NCI-H69 (cell line): ENCODE measurements at places on chromosomes 13 and 19.

GRCh38 chr13:99357131-99357596 is 50.0 kb upstream of the GPR183 start:
- DNase-seq: no peak

GRCh38 chr13:26962671-26963070 is 202.1 kb upstream of the GPR12 start:
- DNase-seq: no peak

DNA sequence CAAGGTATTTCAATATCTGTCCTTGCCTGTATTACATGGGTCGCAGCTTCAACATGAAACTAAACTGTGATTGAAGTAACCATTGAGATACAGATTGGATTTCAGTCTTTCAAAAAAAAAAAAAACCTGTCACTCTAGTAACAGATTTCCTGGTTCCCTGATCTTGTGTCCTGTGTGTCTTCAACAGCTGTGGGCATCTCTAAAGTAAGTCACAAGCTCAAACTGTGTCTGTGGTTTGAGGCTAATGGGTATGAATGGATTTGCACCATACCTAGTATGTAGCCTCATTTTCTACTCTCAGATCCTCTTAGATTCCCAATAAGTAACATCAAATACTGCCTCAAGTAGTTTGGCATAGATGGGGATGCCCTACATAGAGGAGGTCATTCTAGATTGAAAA is 300.1 kb downstream of the COG6 start:
- DNase-seq: no peak

DNA sequence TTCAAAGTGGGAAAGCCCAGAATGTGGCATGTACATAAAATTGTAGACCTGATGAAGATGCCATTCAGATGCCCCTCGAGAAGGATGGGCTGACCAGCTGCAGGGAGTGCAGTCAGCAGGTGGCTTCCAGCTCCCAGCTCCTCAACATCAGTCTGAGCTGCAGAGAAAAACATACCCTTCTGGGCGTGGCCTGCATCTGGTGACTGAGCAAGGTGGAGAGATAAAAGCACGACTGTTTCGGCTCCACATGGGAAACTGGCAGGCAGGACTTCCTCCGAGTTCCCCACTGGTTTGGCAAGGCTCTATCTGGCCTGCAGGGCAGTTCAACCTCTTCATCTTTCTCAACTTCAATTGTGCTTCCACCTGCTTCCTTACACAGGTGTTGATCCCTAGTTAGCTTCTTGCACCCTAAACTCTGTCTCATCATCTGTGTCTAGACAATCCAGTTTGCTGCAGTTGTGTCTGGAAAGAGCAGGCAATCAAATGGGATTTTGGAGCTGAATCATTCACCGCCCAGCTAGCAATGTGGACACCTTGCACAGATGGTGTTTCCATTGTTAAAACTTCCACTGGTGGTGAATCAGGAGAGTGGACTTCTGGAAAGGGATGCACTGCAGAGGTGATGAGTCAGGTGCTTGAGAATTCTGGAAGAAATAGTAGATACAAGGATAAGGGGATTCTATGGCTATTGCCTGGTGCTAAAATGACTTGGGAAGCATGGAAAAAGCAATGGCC is 56.8 kb downstream of the POLR1D start:
- DNase-seq: peak; percentile 77

- no peak for DNase-seq
These were observed 117.1 kb upstream of the TSC22D1 start for GRCh38 chr13:44693156-44693764.

DNA sequence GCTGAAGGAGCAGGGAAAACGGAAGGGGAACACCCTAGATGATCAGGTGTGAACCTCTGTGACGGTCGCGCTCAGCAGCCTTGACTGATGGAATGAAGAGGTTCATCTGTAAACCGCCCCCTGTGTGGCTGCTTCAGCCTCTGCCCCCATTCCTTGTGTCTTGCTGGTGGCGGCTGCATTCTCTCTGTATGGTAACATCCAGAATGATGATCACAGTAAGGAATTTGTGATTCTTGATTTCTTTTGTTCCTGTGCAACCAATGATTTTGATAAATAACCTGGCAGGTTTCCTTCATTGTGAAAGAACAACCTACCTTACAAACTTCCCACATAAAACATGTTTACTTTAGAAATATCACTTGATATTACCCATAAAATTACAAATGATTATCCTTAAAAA is 118.7 kb upstream of the MCF2L start:
- peak; percentile 26 for DNase-seq

GRCh38 chr13:113968463-113969310 is 5.2 kb downstream of the C13orf46 start:
- no peak for DNase-seq

- DNase-seq: no peak
These were observed 161.6 kb downstream of the PAN3 start for GRCh38 chr13:28299916-28300315.

DNA sequence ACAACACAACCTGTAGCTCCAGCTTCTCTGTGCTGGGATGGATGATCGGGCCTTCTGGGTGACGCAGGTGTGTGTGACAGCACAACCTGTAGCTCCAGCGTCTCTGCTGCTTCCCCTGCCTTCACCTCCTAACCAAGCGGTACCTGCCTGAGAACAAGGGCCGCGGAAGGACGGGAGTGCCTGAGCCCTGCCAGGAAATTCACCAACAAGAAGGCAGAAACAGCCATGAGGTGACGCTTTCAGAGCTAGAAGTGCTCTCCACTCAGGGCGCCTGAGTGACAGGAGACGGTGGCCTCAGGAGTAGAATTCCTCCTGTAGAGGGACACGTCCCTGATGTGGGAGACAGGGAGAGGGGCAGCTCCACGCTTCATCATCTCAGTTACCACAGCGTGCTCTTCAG is 17.4 kb downstream of the ZNF331 start:
- DNase-seq: no peak

- no peak for DNase-seq
These were observed 3.5 kb downstream of the FOSB start for GRCh38 chr19:45471111-45471930.

DNA sequence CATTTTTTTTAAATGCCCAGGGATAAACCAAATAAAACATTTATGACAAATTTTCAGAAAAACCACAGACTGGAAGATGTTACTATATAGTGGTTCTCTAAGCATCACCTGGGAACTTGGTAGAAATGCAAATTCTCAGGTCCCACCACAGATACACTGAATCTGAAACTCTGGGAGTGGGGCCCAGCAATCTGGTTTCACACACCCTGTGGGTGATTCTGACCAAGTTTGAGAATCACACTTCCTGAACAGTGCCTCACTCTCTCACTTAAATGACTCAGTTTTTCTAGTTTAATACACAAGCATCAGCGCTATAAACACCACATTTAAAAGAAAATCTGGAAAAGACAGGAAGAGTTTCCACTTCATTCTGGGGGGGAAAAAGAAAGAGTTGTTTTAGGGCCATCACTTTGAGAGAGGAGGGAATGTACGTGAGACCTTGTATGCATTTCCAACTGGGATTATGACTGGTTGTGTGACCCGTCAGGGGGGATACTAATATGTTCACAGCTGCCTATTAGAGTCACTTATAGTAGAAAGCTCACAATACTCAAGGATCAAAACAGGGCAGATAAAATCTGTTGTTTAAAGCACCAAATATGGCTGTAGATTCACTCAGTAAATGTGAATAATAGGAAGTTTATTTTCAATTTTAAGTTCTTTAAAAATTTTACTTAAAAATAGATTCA is 567.7 kb downstream of the GPC6 start:
- no peak for DNase-seq

GRCh38 chr13:49733181-49733951 is 42.1 kb upstream of the EBPL start:
- DNase-seq: no peak

- peak; percentile 25 for DNase-seq
These were observed 1005.5 kb downstream of the PCDH9 start for GRCh38 chr13:66224663-66225062.

GRCh38 chr13:113880651-113881611 is 17.1 kb upstream of the GAS6 start:
- no peak for DNase-seq

GRCh38 chr19:35509018-35509652 is 4.3 kb downstream of the DMKN start:
- DNase-seq: peak; percentile 58

DNA sequence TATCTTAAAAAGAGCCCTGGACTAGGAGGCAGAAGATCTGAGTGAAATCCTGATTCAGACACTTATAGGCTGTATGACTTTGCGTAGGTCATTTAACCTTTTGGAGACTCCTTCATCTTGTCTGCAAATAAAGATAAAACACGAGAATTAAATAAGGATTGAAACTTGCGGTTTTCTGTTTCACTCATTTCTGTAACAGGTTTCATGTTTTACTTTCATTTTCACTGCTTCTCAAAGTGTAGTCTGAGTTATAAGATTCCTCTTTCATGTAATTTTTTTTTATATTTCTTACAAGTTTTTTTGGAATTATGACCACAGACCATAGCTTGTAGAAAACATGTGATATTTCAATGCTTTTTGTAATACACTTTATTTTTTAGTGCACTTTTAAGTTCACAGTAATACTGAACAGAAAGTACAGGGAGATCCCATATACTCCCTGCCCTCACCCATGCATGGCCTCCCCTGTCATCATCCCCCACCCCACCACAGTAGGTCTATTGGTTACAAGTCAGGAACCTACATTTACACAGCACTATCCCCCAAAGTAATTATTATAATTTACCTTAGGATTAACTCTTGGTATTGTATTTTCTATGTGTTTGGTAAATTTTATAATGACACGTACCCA is 174.6 kb downstream of the ITGBL1 start:
- DNase-seq: peak; percentile 68

DNA sequence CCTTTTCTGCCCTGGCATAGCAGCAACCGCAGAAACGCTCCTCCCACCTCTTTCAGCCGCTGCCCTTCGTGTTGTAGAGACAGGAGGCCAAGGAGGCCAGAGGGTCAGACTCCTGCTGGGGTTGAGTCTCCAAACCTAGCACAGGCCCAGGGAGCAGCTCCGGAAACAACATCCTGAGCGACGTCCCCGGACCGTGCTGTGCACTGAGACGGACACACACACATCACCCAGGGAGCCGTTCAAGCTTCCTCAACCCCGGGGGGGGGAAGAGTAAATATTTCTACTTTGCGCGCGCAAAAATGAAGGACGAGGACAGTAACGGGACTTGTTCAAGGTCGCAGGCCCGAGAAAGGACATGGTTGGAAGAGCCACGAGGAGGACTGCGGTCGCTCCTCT is 657 bp downstream of the ZNF550 start:
- DNase-seq: peak; percentile 54

- DNase-seq: peak; percentile 75
These were observed 52.0 kb upstream of the C13orf46 start for GRCh38 chr13:114025714-114026431.

DNA sequence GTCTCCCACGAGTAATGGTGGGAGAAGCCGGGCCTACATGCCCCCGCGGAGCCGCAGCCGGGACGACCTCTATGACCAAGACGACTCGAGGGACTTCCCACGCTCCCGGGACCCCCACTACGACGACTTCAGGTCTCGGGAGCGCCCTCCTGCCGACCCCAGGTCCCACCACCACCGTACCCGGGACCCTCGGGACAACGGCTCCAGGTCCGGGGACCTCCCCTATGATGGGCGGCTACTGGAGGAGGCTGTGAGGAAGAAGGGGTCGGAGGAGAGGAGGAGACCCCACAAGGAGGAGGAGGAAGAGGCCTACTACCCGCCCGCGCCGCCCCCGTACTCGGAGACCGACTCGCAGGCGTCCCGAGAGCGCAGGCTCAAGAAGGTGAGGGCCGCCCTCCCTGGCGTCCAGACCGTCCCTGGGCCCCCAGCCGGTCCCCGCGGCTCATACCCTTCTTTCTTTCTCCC is 1.4 kb upstream of the USF2 start:
- DNase-seq: peak; percentile 60

DNA sequence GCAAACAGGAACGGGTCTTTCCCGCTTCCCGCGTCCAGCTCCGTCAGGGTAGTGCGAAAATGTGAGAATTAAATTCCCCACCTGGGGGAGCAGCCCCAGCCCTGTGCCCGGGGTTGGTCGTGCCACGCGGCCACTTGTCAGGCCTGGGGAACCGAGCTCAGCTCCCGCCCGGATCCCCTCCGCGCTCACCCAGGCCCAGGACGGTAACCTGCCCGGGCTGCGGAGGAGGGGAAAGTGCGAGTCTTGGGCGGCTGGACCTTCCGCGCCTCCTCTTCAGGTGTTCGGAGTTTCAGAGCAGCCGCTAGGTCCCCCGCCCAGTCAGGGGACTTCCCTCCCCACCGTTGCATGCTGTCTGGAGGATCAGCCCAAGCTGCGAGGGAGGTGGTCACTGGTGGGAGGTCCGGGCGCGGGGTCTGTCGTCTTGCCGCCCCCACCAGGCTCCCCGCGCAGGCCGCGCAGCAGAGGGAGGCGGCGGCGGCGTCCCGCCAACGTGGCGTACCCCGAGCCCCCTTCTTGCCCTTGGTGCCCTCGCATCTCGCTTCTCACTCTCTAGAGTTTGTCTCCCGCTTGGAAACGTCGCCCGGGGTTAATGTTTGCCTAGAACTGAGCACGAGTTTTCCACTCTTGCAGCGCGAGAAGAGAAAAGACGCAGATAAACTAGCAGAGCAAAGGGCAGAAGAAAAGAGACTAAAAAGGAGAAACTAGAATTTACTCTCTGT is 8.1 kb downstream of the URAD start:
- no peak for DNase-seq

DNA sequence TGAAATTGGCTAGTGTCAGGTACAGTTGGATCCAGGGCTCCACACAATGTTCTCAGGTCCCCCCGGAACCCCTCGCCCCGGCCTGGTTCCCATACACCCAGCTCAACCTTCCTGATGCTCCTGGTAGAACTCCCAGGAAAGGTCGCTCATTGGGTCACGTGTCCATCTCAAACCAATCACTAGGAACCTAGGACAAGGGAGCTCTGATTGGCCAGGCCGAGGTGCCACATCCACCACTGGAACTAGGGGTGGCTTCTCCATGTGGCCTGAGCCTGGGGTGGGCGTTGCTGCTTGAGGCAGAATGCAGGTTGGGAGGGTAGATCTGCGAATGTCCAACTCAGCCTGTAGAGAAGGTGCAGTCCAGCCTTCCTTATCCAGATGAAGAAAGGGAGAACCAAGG is 6.9 kb upstream of the MEF2B start:
- DNase-seq: no peak

DNA sequence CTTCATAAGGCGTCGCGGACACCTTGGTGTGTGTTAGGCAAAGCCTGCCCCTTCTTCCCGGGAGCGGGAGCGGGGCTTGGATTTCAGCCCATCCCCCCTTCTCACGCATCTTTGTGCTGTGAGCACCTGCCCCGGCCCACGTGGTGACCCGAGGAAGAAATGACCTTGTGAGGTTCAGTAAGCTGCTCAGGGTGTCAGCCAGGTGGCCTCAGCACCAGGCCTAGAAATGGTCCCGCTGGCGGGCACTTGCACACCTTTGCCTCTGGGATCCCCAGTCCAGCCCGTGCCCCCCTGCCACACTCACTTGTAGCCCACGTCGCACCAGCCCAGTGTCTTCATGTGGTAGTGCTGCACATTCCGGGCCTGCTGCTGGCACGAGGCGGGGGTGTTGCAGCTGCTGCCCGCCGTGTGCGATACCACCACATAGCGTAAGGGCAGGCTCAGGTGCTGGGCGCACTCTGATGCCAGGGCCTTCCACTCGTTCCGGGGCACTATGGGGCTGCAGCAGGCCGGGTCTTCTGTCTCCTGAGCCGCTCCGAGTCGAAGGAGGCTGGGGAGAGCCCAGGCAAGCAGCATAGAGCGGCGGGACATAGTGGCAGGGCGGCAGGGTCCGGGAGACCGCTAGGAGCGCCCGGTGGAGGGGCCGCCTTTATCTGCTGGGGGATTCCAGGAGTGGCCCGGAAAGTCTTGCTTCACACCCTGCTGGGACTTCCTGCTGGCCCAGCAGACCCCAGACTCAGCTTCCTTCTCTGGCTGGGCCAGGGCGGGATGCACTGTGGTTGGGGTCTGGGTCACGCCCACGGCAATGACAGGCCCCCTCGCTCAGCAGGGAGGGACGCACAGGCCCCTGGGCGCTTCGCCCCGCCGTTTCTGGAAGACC is at the start of gene PGLYRP1:
TSS of gene PGLYRP1 (minus strand) at position 623 of the 880 bp plus-strand sequence. CDS start at position 591, 32 bp downstream.
- no peak for DNase-seq
